ENCODE measurements at places on chromosomes 2 and 18.

GRCh38 chr2:205094031-205094430, 548.8 kb downstream of the PARD3B start:
- DNase-seq = no peak

DNA sequence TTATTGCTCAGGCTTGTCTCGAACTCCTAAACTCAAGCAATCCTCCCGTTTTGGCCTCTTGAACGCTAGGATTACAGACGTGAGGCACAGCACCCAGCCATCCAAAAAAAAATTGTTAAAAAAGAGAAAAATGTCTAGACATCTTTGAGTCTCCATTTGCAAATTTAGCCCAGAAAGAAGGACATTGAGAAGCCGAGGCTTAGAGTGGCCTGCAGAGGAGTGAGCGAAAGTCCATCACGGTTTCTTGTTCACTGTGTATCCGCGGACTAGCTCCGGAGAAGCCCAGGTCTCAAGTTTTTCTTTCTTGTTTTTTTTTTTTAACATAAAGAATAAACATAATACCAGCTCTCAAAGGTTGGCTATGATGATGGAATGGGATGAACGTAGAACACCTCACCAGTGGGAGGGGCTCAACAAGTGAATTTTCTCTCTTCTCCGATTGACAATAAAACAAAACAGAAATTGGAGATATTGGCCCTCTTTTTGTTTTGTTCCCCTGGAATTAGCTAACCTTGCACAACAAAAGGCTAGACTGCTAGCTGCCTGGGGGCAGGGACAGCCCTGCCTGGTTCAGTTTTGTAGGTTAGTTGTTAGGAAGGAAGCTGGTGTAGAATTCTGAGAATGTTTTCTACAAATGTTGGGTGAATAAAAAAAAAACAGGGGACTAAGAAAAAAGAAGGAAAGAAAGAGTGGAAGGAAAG, 163.4 kb downstream of the MYCN start:
- no peak for DNase-seq

DNA sequence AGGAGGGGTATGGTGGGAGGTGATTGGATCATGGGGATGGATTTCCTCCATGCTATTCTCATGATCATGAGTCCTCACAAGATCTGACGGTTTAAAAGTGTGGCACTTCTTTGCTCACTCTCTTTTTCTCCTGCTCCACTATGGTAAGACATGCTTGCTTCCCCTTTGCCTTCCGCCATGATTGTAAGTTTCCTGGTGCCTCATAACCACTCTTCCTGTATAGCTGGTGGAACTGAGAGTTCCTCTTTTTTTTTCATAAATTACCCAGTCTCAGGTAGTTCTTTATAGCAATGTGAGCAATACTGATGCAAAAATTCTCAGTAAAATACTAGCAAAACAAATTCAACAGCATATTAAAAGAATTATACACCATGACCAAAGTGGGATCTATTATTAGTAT, 728.5 kb upstream of the SLC8A1 start:
- no peak for DNase-seq

GRCh38 chr2:23493846-23494245, 108.9 kb downstream of the KLHL29 start:
- no peak for DNase-seq

- DNase-seq = no peak
Observed at GRCh38 chr18:61664419-61665084, 228.3 kb downstream of the RNF152 start.

GRCh38 chr18:59853380-59853779, 46.4 kb upstream of the PMAIP1 start:
- DNase-seq = no peak

GRCh38 chr18:62437235-62438017, 85.4 kb upstream of the ZCCHC2 start:
- DNase-seq = no peak

- no peak for DNase-seq
Observed at GRCh38 chr2:46379213-46380037, 82.2 kb downstream of the EPAS1 start.

GRCh38 chr2:61536180-61536571, 2.0 kb downstream of the XPO1 start:
- DNase-seq = no peak

DNA sequence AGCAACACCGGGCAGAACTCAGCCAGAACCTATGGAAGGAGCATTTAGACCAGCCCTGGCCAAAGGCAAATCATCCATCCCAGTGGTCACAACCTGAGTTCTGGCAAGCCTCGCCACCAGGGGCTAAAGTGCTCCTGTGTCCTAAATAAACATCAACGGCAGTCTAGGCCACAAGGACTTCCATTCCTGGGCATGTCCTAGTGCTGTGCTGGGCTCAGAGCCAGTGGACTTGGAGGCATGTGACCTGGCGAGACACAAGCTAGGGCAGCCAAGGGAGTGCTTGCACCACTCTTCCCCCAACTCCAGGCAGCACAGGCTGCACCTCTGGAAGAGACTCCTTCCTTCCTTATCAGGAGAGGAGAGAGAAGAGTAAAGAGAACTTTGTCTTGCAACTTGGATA, 69.0 kb downstream of the ST6GAL2 start:
- no peak for DNase-seq

- DNase-seq = no peak
Observed at GRCh38 chr18:46793565-46793964, 36.7 kb upstream of the ST8SIA5 start.

DNA sequence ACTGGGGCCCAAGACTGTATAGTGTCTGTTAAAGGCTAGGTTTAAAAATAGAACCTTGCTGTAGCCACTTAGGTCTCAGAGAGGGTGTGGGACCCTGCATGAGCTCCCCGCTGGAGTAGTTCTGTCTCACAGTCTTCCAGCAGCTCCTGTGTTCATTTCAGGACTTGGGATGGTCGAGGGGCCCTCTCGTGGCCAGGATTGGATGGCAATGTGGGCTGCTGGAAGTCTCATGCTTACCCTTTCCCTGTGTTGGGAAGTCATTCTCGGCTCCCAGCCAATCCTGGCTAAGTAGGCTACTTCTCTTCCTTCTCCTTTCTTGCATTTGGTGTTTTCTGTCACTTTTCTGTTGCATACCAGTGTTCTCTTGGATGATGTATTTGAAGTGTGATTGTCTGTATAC, 284.0 kb upstream of the GCFC2 start:
- no peak for DNase-seq

DNA sequence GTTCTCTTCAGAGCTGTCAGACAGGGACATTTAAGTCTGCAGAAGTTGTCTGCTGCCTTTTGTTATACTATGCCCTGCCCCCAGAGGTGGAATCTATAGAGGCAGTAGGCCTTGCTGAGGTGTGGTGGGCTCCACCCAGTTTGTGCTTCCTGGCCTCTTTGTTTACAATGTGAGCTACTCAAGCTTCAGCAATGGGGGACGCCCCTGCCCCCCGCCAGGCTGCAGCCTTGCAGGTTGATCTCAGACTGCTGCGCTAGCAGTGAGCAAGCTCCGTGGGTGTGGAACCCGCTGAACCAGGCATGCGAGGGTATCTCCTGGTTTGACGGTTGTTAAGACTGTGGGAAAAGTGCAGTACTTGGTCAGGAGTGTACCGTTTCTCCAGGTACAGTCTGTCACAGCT, 24.0 kb upstream of the PAIP2B start:
- no peak for DNase-seq

DNA sequence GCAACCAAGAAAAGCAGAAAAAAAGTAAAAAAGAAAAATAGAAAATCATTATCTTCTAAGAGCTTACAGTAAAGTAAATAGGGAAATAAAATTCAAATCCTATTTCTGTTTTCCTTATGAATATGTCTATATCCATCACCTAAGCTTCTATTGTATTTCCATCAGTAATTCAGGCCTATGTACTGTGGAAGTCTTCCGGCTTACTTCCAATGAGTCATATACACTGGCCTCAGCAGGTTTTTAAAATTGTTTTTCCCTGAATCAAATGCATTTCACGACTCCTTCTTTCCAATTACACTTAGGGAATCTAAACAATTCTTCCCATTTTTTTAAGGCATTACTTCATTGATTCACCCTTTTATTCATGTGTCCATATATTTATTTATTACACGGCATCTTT, 164.7 kb downstream of the CCDC102B start:
- DNase-seq = no peak

GRCh38 chr2:205640716-205641115, 41.6 kb upstream of the NRP2 start:
- DNase-seq = no peak

DNA sequence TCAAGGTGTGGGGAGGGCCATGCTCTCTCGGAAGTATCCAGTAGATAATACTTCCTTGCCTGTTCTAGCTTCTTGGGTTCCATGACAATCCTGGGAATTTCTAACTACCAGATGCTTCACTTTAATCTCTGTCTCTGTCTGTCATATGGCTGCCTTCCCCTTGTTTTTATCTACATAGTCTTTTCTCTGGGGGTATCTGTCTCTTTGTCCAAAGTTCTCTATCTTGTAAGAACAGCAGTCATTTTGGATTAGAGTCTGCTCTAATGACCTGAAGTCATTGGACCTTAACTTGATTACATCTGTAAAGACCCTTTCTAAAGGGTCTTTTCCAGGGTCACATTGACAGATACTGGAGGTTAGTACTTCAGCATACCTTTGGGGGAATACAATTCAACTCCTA, 11.4 kb upstream of the EPB41L5 start:
- no peak for DNase-seq

DNA sequence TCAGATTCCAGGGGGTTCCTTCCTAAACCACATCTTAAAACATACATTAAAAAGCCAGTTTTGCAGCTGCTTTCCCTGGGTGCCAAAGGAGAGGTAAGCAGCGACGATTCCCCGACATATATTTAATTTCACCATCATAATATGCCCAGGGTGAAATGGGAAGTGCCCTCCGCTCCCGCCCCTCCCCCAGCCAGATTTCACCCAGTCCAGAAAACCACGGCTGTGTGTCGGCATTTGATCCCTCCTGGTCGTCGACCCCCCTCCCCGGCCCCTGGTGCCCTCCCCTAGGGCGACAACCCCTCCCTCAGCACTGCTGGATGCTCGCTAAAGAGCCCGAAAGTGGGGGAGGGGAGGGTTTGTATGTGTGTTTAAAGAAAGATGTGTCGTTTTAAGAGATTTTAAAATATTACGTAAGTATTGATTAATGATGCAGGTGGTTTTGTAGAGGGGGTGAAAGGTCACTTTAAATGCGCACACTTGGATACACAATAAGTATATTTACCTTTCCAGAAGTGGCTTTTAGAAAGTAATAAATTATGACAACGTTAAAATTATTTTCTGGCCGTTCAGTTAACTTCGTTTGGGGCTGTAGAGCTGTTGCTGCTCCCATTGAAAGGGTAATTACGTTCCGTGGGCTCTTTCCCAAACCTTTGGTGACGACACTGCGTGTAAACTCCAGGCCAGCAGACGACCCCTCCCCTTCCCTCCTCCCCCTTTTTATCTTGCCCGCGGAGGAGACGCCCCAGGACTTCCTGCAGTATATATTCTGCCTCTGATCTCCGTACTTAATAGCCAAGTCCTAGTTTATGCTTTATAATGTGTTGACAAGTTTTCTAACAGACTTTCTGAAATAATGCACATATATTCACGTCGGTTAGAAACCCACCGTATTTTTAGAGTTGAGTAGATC, 3.4 kb upstream of the BCL11A start:
- no peak for DNase-seq

DNA sequence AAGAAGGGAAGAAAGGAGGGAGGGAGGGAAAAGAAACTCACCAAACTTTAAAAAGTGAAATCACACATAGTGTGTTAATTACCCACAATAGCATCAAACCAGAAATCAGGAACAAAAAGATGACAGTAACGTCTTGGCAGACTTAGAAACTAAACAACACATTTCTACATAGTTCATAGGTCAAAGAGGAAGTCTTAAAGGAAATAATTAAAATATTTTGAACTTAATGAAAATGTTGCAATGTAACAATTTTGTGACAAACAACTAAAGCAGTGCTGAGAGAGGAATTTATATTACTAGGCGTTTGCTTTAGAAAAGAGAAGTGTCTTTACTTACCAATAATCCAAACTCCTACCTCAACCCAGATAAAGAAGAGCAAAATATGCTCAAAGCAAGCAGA, 505.0 kb upstream of the ID2 start:
- no peak for DNase-seq

- DNase-seq = no peak
Observed at GRCh38 chr2:208983486-208983885, 440.4 kb upstream of the MAP2 start.

- no peak for DNase-seq
Observed at GRCh38 chr2:10688921-10689807, 611 bp downstream of the NOL10 start.

DNA sequence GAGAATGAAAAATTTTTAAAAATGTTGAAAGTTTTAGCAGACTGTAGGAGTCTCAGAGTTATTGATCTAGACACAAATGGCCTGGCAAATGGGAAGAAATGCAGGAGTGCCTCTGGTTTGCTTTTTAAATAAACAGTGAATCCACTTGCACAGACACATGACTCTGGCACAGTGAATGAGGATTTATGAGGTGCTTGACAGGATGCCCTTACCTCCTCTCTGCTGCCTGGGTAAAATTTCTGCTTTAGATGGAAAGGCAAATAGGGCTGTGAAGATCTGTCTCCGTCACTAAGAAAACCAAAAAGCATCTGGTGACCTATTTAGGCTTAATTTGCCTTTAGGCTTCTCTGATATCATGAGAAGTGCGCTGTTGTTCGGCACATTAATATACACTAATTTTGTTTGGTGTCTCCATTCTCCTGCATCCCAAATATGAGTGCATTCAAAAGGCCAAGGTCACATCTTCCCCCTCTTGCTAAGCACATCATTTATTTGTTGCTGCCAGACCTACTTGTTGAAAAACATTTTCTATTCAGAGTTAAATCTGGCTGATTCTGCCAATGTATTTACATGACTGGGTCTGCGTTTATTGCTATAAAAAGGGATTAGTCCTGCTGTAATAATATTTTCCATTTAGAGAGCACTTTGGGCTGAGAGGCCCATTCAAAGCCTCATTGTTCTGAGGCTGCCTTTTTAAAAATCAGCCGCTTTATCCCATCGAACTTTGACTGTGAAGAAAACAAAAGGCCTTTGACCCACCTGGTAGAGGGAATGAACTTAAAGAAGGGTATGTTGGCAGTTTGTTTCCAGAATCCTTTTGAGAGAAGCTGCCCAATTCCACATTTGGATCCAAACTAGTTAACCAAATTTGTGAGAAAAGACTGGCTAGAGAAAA, 94.9 kb downstream of the RNF152 start:
- DNase-seq = no peak

- no peak for DNase-seq
Observed at GRCh38 chr18:25097569-25098056, 254.4 kb downstream of the ZNF521 start.

- DNase-seq = no peak
Observed at GRCh38 chr2:207683879-207684627, 27.4 kb upstream of the CCNYL1 start.

GRCh38 chr2:95058466-95058988, 33.0 kb downstream of the MAL start:
- DNase-seq = no peak

GRCh38 chr2:149020432-149020851, 18.1 kb upstream of the LYPD6B start:
- DNase-seq = no peak
